ENCODE measurements at places on chromosomes 12 and 14. TPM values are rescaled to one million over a fixed set of nuclear protein-coding genes. Genes with fewer than 3 reads are reported as not detected.

DNA sequence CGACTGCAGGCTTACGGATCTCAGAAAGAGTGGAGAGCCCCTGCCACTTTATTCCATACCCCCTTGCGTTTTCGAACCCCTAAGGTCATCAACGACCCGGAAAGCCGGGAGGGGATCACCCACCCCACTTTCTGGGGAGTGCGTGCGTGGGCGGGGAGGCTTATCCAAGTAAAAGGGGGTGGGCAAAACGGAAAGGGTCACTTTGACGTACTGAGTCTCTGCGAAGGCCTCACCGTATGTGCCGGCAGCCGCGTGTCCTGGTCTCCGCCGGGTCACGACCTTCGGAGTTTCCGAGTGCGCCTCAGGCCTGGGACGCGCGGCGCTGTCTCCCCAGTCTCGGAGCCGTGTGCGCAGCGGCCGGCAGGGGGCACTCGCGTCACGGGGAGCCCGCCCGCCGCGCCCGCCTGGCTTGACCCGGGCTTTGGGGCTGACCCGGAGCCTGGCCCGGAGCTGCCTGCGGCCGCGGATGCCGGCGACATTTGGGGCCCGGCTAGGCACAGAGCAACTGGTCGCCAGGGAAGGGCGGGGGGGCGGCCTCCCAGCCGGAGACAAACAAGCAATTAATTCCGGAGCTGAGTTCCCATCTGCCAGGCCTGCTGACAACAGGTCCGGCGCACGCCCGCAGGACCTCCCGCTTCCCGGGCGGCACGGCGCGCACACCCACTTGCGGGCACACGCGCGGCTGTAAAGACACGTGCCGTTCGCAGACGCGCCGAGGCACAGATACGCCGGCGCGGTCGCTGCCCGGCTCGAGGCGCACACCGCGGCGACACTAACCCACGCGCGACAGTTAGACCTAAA lies 890 bp upstream of the KIF26A start:
- DNase-seq: peak; percentile 59

DNA sequence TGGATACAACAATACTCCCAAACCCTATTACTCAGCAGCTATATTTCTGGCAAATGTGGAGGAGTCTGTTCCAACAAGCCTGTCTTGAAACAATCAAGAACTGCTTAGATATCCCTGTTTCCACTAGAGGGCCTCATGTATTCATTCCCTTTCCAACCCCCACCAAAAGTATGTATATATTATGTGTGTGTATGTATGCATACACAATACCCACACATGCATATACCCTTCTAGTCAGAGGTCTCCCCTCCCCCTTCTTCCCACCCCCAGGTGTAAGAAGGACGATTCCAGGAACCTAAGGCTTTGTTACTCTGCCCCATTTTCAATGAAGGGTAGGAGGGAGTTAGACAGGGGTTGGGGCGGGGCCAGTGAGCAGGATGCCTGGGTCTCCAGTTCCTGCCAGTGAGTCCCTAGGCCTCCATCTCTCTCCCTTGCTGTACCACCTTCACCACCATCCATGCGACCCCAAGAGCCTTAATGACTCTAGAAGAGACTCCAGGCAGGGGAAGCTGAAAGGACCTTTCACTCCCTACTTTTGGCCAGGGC lies at the start of gene DGKA:
DGKA (plus strand) TSS at position 392 of the 546 bp plus-strand sequence. CDS start 5,342 bp downstream, outside the sequence.
- peak; percentile 90 for DNase-seq

- no peak for DNase-seq
Observed at GRCh38 chr14:39218171-39218769, 15.4 kb upstream of the MIA2 start.

GRCh38 chr14:67270145-67270753 lies 29.0 kb downstream of the PALS1 start:
- DNase-seq: no peak

DNA sequence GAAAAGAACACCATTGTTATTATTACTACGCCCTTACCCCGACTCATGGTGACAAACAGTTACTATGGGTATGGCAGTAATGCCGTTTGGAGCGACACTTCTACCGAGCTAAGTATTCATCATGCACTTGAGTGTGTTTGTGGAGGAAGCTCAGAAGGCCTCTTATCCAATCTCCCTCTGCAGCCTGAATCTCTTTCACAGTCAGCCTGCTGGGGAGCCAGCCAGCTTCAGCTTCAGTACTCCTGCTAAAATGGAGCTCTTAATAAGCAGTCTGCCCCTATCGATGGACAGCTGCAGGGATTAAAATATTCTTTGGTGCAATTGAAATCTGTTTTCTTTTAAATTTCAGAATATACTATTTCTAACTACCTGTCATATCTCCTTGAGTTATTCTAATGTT lies 24.7 kb upstream of the ATP5MC2 start:
- no peak for DNase-seq

GRCh38 chr12:43347026-43347425 lies 205.0 kb downstream of the ADAMTS20 start:
- DNase-seq: no peak

GRCh38 chr14:39169541-39169900 lies 612 bp downstream of the TRAPPC6B start:
- no peak for DNase-seq

GRCh38 chr14:106417224-106418049 lies 891.1 kb downstream of the TMEM121 start:
- DNase-seq: peak; percentile 96

DNA sequence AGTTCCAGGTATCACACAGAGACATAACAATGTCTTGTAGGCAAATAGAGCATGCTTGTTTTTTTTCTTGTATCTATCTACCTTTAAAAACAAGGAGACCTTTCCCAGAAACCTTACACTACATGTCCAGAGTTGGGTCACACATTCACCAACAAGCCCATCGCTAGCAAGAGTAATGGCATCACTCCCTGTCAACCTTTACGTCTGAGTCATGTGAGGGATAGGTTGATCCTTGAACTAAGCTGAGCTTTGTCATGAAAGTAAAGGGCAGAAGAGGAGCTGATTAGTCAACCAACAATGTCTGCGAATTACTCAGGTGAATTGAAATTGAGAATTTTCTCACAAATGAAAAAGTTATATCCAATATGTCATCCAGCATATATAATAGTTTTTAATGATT lies 219.4 kb downstream of the CNTN1 start:
- DNase-seq: no peak

DNA sequence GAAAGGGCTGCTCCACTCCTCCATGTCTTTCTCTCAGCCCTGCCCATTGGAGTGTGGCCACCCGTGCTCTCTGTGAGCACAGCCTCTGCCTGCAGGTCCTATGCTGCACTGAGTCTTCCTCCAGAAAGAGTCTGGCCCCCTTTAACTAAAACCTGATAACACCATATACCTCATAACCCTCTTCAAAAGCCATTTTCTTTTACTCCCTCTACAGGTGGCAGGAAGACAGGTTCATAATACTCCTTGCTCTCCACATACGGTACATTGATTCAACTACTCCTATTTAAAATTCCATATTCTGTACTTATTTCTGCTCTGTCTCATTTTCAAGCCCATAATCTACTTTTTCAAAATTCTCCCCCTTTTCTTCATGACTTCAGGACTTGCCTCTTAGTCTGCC lies 144.0 kb downstream of the HELB start:
- no peak for DNase-seq

DNA sequence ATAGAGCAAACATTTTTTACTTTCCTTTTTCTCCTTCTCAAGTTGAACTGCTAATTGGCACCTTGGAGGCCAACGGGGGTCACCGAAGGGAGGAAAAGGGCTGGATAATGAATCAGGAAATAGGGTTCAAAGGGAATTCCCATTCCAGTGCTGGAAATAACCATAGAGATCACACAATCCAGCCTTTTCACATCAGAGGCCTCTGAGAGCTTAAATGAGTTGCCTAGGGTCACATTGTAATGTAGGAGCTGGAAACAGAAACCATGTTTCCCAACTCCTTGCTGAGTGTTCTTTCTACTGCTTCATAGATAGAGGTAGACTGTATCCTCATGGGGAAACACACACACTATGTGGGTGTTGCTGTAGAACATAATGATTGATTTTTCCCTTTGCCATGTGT lies 60.6 kb upstream of the DDHD1 start:
- no peak for DNase-seq

DNA sequence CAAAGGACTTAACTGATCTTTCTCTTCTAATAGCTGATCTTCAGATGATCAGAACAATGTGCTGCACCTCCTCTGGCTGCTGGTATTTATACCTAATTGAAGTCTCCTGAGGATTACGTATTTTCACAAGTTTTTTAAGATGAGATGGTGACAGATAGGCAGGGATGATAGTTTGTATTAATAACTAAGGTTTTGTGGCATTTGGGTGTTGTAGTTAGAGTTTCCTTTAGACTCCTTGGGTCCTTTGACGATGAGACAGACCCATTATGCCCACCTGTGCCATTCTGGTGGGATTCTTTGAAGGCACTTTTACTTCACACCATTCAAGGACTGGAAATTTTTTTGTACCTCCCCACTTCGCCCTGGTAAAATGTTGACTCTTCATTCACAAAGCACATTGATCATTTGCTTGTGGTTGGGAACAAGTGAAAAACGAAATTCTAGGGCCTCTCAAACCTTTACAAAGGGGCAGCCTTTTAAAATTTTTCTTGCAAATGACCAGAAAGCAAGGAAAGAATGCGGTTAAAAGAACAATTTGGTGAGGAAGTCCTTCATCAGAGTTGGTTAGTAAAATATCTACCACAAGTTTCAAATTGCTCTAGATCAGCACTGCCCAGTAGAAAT lies at the start of gene IFNG:
IFNG (minus strand) TSS at position 60 of the 624 bp plus-strand sequence. CDS start 125 bp downstream, outside the sequence.
- peak; percentile 58 for DNase-seq

DNA sequence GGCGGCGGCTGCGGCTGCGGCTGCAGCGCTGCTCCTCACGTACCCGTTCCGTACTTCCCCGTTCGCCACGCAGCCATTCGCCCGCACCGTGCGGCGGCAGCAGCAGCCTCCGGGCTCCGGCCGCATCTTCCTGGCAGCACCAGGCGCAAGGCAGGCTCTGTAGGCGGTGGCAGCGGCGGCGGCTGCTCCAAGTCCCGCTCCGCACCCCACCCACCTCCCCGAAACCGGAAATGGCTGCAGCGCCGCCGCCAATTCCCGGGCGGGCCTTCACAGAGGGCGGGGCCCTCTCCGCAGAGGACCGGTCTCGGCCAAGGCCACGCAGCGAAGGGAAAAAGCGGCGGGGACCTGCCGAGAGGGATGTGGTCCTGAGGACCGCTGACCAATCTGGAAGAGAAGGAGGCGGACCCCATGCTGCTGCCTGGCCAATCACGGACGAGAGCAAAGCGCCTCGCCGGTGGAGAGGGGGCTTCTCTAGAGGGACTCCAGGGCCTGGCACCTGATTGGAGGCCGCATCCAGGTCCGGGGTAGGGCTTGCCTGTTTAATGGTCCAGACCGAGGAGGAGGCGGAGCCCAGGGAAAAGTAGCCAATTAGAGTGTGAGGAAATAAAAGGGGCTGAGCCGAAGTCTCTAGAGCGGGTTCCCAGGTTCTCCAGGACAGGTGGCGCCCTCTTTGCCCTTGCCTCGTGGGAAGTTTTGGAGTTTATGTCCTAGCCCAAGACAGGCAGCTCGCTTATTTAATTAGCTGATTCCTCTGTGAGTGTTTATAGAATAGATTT lies at the start of gene SPTLC2:
SPTLC2 (minus strand) TSS at position 184 of the 776 bp plus-strand sequence; CDS start at position 126, 58 bp downstream.
- DNase-seq: peak; percentile 99

DNA sequence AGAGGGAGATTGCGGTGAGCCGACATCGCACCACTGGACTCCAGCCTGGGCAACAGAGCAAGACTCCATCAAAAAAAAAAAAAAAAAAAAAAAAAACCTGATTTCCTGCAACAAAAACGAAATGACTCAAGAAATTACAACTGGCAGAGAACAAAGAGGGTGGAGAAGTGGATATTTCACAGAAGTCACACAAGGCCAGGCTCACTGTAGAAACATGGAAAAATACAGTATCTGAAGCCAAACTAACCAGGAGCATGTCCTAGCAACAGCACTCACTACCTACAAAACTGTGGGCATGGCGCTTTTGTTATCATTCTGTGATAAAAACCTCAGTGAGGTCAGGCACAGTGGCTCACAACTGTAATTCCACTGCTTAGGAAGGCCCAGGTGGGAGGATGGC lies 11.7 kb upstream of the MMP17 start:
- DNase-seq: no peak

DNA sequence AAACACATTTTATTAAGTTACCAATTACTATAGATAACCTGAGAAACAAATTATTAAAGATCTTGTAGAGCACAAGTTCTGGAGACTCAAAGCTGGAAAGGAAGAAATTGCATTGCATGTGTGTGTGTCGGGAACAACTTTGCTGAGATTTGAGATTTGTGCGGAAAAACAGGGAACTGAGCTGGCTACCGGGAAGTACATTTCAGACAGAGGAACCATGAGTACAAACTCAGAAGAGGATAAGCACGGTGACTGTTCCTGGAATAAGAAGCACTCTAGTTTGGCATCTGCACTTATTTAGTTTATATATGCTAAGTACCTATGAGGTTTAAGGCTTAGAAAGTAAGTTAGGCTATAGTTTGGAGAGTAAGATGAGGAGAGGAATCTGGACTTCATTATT lies 97.8 kb downstream of the DACT1 start:
- DNase-seq: no peak

- DNase-seq: no peak
Observed at GRCh38 chr12:104480826-104481440, 24.2 kb downstream of the CHST11 start.

DNA sequence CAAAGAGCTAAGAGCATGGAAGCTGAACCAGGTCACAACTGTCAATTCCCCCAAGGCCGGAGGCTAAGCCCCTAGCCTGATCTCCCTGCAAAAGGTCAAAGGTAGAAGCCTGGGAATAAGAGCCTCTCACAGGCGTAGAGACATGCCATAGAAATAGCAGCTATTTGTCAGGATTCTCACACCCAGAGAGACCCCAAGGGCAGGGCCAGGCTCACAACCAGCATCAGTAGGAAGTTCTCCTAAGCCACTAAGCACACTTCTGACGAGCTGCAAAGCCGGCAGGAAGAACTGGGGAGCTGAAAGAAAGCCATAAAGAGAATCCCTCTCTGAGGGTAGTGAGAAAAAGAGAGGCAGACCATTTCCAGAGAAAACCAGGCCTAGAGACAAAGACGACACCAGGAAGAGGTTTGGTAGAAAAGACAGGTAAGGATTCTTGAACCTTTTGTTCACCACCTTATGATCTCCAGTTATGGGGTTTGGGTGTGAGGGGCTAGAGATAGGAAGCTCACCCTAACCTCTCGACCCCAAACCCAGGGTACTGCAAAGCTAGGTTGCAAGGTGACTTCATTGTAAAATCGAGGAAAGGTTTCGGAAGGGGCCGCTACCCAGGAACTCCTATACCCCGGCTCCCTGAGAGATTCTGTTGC lies 1.0 kb downstream of the SMARCC2 start:
- DNase-seq: no peak

GRCh38 chr12:117322428-117322827 lies 39.0 kb downstream of the NOS1 start:
- DNase-seq: no peak

GRCh38 chr12:132074216-132074615 lies 69.9 kb downstream of the DDX51 start:
- DNase-seq: no peak

RBP5 gene
- 0.91 TPM for total RNA-seq

GPR68 gene
- total RNA-seq: 48.0 TPM

INHBC gene
- total RNA-seq: not detected

ANO4 gene
- total RNA-seq: not detected

SMOC1 gene
- total RNA-seq: not detected

SOX5 gene
- total RNA-seq: 0.50 TPM

PLA2G1B gene
- total RNA-seq: not detected

Data from activated CD8-positive, alpha-beta memory T cell treated with anti-CD3 and anti-CD28 coated beads, Interleukin-2, amount 10 ng/mL, durations not matched to agents 7 days and 5 days (primary cell).